ENCODE measurements at places on chromosomes 1 and 21.
A peak's percentile ranks its signal among the peaks of the same experiment; 100 is the strongest.

DNA sequence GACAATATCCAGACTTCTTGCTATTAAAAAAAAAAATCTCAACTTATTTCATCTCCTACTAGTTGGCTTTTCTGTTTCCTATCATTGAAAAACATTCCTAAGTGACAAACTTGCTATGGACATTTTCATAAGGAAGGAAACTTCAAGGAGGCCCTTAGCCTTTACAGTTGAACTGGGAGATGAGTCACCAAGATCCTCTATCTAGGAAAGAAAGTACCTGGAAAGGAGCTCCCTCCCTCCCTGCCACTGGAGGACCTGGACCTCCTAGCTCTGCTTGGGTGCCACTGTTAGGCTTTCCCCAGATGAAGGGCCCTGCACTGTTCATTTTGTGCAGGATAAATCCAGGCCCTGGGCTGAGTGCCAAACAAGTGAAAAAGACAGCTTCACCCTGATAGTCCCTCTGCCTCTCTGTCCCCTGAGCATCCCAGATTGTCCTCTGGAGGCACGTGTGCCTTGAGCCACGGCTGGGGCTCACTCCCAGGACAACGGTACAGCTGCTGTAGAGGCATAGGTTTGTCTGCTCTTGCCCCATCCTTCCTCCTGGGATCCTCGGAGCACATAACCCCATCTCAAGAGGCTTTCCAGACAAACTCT is 40.2 kb upstream of the SOX13 start:
- DNase-seq: no peak

- DNase-seq: no peak
Observed at GRCh38 chr1:20426923-20427322, 59.1 kb downstream of the CAMK2N1 start.

DNA sequence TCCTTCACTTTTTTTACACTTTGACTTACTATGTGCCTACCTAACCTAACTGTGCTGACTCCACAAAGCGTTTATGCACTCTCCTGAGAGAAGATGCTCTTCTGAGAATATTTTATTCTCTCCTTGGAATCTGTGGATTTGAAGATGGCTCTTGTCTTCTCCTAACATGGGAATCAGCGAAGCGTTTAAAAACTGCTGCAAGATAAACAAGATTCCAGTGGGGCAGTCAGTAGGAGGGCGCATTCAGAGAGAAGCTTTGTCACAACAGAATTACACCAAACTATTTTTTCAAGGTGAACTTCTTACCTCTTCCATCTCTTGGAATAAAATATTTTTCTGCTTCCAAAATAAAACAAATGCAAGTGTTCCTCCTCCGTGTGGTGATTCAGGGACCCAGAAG is 113.1 kb downstream of the FOXD2 start:
- DNase-seq: no peak

DNA sequence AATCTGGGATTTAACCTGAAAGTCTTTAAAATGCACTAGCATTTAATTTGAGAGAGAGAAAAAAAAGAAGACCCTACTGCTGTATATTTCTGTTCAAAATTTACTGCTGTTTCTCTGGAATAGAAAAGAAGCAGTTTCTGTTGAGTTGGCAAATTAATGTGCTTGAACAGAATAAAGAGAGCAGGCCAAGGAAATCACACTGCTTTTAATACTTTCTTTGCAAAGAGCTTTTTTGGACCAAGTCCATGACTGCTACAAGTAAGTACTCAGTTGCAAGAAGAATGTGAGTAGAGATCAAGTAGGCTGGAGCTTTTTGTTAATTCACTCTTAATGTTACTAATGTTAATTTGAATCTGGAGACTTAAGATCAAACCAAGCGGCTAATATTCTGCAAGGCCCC is 336.2 kb upstream of the SGIP1 start:
- peak; percentile 64 for DNase-seq

DNA sequence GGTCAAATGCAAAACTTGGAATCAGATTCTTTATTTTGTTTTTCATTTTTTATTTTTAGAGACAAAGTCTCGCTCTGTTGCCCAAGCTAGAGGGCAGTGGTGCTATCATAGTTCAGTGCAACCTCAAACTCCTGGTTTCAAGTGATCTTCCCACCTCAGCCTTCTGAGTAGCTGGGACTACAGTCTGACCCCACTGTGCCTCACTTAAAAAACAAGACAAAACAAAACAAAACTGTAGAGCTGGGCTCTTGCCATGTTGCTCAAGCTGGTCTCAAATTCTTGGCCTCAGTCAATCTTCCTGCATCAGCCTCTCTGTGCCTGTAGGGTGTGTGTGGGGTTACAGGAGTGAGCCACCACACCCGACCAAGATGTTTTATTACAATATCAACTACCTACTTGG is 396.0 kb upstream of the USP24 start:
- DNase-seq: no peak

- peak; percentile 48 for DNase-seq
Observed at GRCh38 chr1:6033986-6034749, 11.5 kb upstream of the KCNAB2 start.

DNA sequence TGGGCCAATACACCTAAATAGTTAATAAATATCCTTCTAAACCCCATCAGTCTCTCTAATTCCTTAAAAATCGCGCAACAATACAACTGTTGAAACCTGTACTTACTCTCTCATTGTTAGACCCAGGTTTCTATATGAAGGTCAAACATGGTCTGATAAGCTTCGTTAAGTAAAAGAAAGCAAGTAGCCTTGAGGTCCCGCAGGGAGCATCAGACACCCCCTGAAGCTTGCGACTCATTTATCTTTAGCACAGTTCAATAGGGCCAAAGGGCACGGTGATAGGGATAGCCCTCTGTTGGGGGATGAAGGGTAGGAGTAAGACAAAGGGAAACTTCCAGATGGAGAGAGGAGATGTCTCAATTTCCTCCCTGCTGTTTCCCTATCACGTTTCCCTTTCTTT is 27.3 kb upstream of the THEM4 start:
- no peak for DNase-seq

- DNase-seq: no peak
Observed at GRCh38 chr21:23804866-23805265, 1802.4 kb downstream of the MRPL39 start.

- DNase-seq: no peak
Observed at GRCh38 chr1:230878591-230878990, 10.3 kb upstream of the C1orf198 start.

DNA sequence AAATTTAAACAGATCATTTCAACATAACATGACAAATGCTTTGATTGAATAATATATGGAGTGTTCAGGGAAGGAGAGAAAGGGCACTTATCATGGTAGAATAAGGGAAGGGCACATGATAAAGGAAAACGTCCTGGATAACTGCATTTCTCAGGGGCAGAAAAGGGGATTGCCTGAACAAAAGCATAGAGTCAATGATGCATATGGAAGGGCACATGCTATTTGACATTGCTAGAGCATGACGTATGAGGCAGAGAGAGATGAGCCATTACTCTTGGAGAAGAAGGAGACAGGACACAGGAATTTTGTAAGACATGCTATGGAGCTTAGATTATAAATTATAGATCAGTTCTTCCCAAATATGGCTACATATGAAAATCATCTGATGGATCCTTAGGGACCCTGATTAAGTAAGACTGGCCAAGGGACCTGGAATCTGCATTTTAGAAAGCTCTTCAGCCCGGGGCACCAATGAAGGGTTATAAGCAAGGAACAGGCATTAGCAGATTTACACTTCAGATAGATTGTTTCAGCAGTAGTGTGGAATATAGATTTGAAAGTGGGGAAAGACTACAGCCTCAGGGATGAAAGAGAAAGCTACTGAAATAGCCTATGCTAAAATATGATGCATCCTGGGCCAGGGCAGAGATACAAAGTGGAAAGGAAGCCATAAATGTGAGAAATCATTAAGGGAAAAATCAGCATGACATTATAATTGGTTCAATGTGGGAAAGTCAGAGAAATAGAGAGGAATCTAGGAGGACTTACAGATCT is 21.3 kb downstream of the FMO2 start:
- no peak for DNase-seq

DNA sequence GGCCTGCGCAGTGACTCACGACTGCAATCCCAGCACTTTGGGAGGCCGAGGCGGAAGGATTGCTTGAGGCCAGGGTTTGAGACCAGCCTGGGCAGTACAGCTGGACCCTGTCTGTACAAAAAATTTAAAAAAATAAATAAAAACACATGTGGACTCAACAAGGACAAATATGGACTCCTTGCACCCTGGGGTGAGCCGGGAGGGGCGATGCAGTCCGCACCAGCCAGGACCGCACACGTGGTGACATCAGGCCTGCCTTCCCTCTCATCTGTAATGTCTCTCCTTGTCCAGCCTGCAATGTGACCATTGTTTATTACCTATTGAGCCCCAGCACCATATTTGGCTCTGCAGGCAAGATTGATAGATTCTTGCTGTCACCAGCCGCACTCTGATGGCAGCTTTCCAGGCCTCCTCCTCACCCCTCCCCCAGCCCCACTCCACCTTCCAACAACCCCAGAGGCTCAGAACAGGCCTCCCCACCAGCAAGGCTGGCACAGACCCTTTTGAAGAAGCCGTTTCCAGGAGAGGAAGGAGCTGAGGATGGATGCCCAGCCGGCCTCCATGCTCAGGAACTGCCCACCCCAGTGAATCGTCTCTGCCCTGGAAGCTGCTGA is 55.2 kb downstream of the IRF2BP2 start:
- peak; percentile 9 for DNase-seq

- no peak for DNase-seq
Observed at GRCh38 chr21:16573578-16573977, 843.8 kb downstream of the USP25 start.

Data from DMS79 treated with DMSO at 0.1 percent for 48 hours (cell line).